ENCODE measurements at places on chromosomes 5 and 9. TPM values are rescaled to one million over a fixed set of nuclear protein-coding genes. Genes with fewer than 3 reads are reported as not detected.

- DNase-seq, result no peak
Observed at GRCh38 chr5:1312993-1313833, 18.3 kb upstream of the TERT start.

SPINK6 gene
- not detected for polyA plus RNA-seq

DNA sequence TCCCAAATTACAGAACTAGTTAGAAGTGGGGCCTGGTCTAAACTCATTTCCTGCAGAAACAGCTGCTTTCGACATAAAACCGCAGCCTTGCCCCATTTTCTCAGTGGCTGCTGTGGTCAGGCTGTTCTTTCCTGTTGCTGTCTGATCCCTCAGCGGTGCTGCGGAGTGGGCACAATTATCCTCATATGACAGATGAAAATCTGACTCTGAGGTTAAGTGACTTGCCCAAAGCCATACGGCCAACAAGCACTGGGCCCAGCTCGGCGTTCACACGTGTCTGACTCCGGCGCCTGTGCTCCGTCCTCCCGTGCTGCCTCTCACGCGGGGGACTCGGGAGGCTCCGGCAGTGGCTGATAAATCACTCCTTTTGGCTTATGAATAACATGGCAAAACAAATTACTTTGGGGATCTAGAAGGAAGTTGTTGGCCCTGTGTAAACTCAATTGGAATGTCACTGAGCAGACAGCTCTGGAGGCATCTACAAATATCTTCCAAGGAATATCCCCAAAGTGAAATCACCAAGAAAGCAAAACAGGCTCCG lies 142.6 kb upstream of the LMX1B start:
- DNase-seq, result no peak

DNA sequence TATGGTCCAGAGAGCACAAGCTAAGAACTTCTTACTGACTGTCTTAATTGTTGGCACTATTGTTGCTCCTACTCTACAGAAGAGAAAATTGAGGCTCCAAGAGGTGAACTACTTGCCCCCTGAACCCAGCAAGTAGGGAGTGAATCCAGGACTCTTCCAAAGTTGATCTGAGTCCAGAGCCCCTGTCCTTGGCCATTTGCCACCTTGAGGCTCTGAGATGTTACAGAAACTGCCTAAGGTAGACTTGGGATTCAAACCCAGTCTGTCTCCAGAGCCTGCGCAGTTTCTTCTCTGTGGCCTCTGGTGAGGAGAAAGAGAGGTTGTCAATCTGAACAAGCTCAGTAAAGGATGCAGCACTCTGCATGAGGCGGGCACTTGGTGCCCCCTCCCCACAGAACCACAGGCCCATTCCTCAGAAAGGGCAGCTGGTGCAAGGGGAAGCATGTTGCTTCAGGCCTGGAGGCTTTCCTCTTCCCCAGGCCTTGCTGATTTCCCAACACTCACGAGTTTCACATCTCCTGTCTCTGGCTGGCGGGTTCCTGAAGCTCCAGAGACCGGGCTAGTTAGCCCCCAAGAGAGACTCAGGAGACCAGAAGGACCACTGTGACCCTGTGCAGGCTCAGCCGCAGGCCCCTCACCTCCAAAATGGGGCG lies 2.9 kb upstream of the LCP2 start:
- DNase-seq, result no peak

GRCh38 chr5:457195-457961 lies 14.4 kb downstream of the EXOC3 start:
- no peak for DNase-seq

GARIN3 gene
- polyA plus RNA-seq, result not detected

DNA sequence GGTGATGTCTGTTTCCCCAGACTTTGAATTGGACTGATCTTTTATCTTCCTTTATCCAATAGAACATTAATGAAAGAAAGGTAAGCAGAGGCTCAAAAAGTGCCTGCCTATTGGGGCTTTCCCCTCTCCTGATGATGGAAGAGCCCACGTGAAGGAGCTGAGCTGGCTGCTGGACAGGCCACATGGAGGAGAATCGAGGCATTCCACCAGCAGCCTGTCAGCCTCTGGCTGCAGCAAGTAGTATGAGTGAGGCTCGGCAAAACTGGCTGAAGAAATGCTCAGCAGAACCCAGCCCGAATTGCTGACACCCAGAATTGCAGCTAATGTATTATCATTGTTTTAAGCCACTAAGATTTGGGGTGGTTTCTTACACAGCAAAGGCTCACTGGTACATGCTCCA lies 66.5 kb upstream of the STC2 start:
- DNase-seq, result no peak

GRCh38 chr5:53923961-53924360 lies 363.5 kb downstream of the NDUFS4 start:
- DNase-seq, result no peak

DNA sequence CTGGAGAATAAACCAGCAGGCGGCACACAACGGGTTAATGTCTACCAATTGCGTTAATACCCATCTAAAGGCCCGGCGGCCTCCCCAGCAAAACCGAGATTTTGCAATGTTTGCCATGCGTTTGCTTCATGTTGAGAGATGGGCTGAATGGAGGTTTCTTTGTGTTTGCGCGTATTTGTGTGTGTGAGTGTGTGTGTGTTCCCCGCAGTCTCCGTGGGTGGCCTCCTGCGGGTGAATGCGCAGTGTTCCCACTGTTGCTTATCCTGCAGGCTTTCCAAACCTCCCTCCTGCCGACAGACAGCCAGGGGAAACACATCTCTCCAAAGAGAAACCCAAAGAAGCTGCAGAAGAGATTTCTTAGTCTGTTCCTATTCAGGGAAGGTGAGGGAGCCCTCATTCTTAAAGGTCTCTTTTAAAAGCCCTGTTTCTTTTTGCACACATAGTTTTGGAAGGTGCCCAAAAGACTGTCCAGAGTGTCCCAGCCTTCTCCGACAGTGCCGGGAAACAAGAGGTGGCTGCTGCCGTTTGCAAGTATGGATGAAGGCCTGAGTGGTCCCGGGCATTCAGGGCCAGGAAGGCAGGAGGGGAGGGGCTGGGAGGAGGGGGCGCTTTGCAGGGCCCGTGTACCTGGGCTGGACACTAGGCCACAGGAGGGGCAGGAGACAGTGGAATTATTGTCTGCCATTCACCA lies 103.8 kb upstream of the ERCC6L2 start:
- DNase-seq, result no peak

DNA sequence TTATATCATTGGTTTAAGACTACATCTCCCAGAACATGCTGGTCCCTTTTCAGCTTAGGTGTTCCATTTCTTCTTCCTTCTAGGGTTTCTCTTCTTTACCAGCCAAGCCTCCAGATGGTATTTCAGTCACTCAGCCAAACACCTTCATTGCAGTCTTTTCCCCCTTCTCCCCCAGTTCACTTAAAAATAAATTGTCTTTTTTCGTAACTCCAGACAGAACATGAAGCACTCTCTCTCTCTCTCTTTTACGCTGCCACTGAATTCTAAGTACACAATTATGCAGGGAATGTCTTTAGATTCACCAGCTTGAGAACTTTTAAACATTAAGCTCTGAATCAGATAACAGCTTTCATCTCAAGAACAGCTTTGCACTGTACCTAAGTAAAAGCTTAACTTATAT lies 419.7 kb upstream of the BRINP1 start:
- DNase-seq, result no peak

SHOC1 gene
- not detected for polyA plus RNA-seq

DNA sequence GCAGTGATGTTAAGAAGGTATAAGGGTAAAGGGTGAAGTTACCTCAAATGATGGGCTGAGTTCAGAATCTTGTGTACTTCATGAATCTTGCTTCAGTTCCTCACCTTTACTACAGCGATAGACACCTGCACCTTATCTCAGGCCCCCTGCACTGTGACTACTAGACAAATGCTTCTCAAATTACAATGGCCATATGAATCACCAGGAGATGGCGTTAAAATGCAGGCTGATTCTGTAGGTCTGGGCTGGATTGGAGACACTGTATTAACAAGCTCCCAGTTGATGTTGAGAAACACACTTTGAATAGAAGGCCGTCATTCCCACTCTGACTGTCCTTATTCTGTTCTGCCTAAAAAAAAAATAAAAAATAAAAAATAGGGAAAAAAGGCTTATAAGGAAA lies 29.8 kb downstream of the TARS1 start:
- DNase-seq, result peak; percentile 30

RLN2 gene
- 0.50 TPM for polyA plus RNA-seq

- no peak for DNase-seq
Observed at GRCh38 chr5:171913987-171914273, 92.5 kb downstream of the FBXW11 start.
